ENCODE measurements at places on chromosomes 2 and 18.

GRCh38 chr2:17184512-17184911, 333.7 kb downstream of the RAD51AP2 start:
- DNase-seq, result no peak

GRCh38 chr2:64203858-64204632, 59.8 kb upstream of the PELI1 start:
- DNase-seq, result peak; percentile 33

DNA sequence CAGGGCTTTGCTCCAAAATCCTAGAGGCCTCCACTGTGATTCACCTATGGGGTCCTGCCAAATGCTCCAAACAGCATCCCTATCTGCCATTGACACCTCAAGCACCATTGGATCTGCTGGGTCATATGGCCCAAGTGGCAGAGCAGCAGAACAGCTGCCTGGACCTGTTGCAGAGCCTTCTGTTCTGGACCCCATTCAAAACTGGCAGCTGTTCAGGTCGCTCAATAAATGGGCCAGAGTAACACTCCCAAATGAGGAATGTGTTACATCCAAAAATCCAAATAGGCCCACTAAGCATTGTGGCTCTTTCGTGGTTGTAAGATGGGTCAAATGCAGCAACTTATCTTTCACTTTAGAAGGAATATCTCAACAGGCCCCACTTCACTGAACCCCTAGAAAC, 783.6 kb downstream of the DCDC2C start:
- DNase-seq, result no peak

- DNase-seq, result no peak
These were observed 10.0 kb downstream of the ATOH8 start for GRCh38 chr2:85763831-85764230.

- no peak for DNase-seq
These were observed 642 bp upstream of the SRSF7 start for GRCh38 chr2:38751596-38752410.

DNA sequence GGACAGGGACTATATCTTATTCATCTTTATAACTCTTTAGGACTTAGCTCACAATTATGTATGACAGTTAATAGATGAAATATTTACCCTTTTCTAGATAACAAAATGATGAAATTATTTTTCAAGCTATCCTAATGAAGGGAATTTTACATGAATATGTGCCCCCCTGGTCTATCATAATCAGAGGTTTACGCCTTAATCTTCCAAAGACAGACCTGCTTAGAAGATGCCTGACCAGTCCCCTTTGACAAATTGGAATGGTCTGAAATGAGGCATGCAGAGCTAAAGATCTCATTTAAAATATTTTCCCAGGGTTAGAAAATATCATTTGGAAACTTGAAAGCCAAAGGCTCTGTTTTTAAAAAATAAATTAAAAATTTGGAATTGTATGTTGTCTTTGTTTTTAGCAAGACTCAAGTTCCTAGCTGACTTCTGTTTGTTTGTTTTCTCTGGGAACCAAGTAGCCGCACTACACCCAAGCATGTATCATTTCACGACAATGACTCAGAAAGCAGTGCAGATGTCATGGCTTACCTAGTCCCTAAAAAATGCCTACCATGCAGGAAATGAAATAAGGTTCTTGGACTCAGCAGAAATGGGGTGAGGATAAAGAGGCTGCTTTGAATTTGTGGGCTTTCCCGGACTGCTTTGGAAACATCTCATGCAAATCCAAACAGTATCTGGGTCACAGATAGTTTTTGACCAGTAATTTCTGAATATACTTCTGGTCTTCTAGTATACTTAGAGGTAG, 162.1 kb downstream of the ZEB2 start:
- peak; percentile 84 for DNase-seq

GRCh38 chr2:65701191-65701590, 268.8 kb upstream of the SPRED2 start:
- no peak for DNase-seq

DNA sequence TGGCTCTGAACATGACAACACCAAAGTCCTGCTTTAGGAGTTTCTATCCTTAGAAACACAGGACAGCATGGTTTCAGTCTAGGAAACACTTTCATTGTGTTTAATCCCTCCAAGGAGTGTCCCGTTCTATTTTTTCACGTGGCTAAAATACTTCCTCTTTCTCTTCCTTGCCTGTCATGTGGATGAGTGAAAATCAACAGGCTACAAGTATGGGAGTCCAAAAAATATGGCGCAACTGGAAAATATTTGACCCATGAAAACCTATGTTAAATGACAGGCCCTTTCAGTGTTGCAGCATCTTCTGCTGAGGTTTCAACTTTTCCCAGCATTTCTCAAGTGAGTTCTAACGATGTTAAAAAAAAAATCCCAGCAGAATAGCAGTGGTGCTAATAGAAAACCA, 146.3 kb downstream of the LAMA3 start:
- DNase-seq, result no peak

DNA sequence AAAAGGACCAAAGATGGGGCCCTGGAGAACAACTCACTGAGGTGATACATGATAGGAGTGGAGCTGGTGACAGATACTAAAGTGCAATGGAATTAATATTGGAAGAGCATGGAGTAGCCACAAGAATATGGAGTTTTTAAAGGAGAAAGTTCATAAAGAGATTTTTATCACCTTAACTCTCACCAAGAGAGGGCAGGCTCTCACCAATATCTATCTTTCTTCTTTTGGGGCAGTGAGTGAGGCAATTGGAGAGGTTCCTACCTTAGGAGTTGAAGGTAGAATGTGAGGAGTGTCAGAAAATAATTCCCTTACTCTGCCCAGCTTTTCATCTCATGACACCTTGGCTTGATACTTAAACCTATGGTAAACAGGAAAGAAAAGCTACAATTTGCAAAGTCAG, 233.7 kb upstream of the CWC22 start:
- peak; percentile 19 for DNase-seq

DNA sequence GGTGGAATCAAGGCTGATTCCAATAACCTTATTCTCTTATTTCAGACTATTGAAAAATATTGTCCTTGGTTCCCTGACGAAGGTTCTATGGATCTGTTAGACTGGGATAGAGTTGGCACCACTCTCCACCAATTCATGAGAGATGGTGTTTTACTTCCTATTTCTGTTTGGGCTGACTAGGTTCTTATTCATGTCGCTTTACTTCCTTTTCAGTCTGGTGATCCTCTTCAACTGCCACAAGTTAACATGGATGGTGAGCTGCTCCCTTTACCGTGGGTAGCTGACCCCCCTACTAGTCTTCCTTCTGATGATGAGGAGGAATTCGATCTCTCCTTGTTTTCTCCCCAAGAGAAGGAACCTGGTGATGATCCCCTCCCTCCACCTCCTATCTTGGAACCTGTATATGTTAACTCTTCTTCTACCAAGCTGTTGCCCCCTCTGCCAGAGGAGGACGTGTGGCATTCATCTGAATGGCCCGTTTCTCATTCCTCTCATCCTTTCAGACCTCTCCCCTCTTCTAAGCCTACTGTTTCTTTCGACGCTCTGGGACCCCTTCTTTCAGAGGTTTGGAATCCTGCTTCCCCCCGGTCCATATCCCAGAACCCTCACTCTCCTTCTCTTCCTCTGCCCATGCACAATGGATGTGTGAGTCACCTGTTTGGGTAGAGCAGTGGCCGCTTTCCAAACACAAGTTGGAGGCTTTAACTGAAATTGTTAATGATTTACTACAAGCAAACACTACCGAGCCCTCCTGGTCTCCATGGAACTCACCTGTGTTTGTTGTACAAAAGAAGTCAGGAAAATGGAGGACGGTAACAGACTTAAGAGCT, 13.5 kb upstream of the CNOT11 start:
- no peak for DNase-seq

DNA sequence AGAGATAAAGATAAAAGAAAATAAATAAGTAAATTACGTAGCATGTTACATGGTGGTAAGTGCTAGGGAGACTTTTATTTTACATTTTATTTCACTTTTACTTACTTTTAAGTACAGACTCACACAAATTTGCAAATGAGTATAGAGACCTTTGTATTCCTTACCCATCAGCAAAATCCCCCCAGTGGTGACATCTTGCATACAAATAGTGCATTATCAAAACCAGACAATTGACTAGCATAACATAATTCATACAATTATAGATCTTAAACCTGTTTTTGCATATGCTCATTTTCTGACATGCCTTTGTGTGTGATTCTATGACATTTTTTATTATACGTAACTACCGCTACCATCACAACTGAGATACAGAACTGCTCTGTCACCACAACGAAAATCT, 1099.4 kb downstream of the DPP10 start:
- no peak for DNase-seq

DNA sequence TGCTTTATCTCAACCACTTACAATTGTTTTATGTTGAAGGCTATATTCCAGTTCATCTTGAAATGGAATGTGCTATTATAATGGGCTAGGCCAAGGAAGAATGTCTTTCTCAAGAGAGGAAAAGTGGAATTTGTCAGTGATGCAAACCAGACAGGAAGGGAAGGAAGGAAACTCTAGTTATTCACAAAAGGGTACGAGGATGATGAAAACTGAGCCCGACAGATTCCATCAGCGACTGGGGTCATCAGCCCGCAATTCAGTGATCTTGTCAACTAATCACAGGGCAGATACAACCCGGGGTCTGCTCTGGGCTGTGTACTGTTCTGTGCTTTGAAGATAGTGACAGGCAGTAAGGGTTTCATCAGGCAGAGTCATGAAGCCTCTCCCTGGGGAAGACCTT, 23.4 kb upstream of the LYPD6 start:
- DNase-seq, result no peak

DNA sequence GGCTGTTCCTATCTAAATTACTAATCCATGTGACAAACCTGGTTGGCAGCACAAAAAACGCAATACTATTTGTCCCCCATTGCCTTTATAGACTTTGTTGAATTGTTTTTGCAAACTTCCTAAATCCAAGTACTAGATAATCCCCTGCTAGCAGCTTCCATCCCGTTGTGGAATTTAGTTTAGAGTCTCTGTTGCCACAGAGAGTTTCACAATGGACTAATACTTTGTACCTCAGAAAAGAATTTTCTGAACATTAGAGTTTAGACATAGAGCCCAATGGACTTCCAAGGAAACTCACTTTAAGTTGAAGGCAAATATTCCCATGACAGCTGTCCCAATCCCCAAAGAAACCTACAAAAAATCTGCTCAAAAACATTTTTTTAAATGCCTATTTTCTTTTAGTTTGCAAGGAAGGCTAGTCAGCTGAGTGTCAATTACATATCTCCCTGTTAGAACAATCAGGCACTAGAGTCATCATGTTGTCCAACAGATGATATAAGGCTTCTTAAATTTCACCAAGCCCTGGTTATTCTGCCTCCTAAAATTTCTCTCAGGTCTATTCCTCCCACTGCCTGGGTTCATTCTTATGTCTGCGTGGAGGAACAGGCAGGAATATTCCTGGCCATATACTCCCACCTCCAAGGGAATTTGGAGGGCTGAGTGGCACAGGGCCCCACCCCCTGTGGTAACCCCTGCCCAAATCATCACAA, 27.2 kb downstream of the RNF152 start:
- peak; percentile 58 for DNase-seq

DNA sequence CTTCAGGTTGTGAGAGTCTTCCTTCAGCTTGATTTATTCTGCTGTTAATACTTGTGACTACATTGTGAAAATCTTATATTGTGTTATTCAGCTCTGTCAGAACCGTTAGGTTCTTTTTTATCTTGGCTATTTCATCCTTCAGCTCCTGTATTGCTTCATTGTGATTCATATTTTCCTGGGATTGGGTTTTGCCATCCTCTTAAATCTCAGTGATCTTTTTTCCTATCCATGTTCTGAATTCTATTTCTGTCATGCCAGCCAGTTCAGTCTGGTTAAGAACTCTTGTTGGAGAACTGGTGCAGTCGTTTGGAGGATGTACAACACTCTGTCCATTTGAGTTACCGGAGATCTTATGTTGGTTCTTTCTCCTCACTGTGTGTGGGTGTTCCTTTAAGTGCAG, 19.1 kb downstream of the MSTN start:
- DNase-seq, result no peak

- no peak for DNase-seq
These were observed 18.9 kb downstream of the TTR start for GRCh38 chr18:31610286-31611205.

DNA sequence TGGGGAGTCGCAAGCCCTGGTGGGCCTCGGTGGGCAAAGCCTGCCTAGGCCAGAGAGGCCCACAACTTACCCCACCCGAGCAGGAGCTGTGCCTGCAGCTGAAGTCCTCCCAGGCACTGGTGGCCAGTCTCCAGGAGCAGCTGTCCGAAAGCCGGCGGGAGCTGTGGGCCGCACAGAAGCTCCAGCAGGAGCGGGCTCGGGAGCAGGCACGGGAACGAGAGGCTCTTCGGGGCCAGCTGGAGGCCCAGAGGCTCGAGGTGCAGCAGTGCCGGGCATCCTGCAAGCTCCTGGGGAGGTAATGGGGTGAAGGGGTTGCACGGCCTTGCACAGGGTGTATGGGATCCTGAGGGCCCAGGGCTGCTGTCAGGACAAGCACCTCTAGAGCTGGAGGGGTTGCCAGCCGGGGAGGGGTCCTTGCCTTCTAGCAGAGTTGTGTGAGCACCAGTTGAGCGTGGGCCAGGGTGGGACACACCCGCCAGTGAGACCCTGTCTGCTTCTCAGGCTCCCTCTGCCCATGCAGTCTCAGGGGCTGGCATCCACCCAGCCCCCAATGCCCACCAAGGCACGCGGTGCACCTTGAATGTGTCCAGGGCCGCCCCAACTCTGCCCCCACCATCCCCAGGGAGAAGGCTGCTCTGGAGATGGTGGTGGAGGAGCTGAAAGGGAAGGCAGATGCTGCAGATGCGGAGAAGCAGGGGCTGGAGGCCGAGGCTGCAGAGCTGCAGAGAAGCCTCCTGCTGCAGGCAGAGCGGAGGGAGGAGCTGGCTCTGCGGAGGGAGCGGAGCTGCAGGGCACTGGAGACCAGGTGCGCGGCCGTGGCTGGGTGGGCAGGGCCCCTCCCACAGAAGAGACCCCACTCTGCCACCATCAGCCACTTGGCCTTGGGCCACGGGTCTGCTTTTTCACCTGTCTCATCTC, 27.2 kb downstream of the CROCC2 start:
- DNase-seq, result no peak

- DNase-seq, result no peak
These were observed 207.6 kb downstream of the L3MBTL4 start for GRCh38 chr18:6207116-6207515.

GRCh38 chr2:20178249-20178607, 46.7 kb downstream of the SDC1 start:
- DNase-seq, result no peak

DNA sequence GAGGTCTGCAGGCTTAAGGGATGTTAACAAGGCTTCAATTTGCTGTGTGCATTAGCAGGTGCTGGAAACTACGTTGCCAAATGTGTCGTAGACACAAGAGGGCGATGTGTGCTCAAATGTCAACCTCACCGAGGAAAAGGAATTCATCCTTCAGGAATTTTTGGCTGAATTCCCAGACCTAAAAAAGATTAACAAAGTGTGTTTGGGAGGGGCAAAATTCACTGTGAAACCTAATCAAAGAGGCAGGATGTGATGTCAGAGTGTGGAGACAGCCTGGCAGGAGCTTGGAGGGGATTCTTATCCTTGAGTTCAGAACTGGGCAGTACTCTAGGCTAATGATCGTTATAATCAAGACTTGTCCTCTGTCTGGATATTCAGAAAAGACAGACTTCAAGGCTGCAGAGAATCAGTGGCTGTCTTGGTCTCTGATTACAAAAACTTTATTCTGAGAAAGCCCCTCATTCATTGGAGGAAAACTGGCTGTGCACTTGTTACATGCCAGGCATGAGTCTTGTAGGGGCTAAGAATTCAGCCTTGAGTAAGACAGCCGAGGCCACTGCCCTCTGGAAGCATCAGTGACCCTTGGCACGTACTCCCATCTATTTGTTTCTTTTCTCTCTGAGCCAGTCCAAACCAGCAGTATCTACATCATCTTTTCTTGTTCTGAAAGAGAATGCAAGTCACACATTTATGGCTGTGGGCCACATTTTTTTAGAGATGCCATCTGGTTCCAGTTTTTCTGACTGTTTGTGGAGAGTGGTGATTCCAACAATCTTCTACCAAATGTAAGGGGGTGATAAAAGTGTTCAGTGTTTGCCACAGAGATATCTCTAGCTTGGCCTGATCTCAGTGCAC, 18.7 kb upstream of the SCYGR1 start:
- peak; percentile 90 for DNase-seq

Measured in GM03348 (cell line).